Left lung (tissue), 14 donors: ENCODE measurements at places on chromosomes 1 and 21. TPM values are rescaled to one million over a fixed set of nuclear protein-coding genes. Genes with fewer than 3 reads are reported as not detected.

The ADORA1 gene
- 1.6 TPM for total RNA-seq

The TDRD5 gene
- 0.50 TPM for total RNA-seq

The OR6K3 gene
- 0.21 TPM for total RNA-seq

The PM20D1 gene
- total RNA-seq, result 0.13 TPM

The C1orf87 gene
- total RNA-seq, result 0.44 TPM

The MAP3K21 gene
- total RNA-seq, result 6.0 TPM

The WNT3A gene
- total RNA-seq, result 0.96 TPM

The KRTAP13-2 gene
- not detected for total RNA-seq

The CD52 gene
- 170 TPM for total RNA-seq

The MIS18A gene
- 7.0 TPM for total RNA-seq

The BEST4 gene
- 0.23 TPM for total RNA-seq

The FNDC7 gene
- not detected for total RNA-seq

The KRTAP19-3 gene
- total RNA-seq, result not detected

The RGL1 gene
- 52.6 TPM for total RNA-seq

The LRRC8C gene
- 11.6 TPM for total RNA-seq

The FCN3 gene
- 156 TPM for total RNA-seq

The TFF2 gene
- not detected for total RNA-seq
